Stimulated activated CD4-positive, alpha-beta T cell treated with anti-CD3 and anti-CD28 coated beads, Interleukin-1b, Interleukin-23, amount 100 ng/mL, for 4 hours (primary cell): ENCODE measurements at places on chromosomes 3 and 15.

DNA sequence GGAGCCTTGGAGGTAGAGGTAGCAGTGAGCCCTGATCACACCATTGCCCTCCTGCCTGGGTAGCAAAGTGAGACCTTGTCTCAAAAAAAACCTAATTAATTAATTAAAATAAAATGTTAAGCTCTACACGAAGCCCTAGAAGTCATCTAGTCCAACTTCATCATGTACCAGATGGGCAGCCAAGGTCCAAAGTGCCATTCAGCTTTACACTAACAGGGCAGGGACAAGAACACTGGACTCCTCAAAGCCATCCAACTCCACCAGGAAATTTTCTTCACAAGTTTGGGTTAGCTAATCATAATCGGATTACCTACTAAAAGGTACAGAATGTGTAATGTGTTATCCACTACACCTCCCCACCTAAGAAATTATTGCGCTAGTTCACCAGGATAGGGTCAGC, 48.8 kb downstream of the WWTR1 start:
- DNase-seq = no peak

- no peak for DNase-seq
Observed at GRCh38 chr15:31328969-31329639, 2.5 kb downstream of the KLF13 start.

DNA sequence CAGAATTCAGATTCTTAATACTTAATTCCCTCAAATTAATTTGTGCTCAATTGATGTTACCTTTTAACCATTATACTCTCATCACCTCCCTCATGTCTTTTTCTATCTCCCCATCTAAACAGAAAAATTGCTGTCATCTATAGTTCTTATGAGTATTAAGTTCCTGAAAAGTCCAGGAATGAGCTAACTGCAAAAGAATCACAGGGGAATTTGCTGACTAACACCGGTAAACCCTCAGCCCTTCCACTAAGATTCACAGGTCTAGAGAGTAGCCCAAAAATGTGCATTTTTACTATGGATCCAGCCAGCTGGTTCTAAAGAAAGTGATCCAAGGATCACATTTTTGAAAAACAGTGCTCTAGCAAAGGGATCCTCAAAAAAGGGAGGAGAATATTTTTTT, 67.0 kb downstream of the SETD2 start:
- no peak for DNase-seq

DNA sequence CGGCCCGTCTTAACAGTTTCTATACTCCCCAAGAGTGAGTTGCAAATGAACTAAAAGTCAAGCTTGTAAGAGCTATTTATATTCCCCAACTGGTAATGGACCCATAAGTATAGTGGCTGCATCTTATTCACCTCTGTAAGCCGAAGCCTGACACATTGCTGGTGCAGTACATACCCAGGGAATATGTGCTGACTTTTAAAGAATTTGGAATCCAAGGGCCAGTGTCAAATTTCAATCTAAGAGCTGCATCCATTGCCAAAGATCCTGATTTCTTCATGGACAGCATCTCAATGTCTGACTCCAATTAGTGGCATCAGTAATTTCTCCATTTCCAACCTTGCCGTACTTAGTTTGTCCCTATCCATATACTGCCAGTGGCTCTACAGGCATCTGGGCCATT, 42.0 kb downstream of the FRMD4B start:
- no peak for DNase-seq

GRCh38 chr3:8848696-8849131, 79.3 kb upstream of the OXTR start:
- no peak for DNase-seq

GRCh38 chr3:173920386-173920785, 522.8 kb downstream of the NLGN1 start:
- no peak for DNase-seq

GRCh38 chr3:16665282-16665741, 60.1 kb upstream of the DAZL start:
- DNase-seq = no peak

GRCh38 chr15:59376733-59377132, 4.1 kb upstream of the MYO1E start:
- no peak for DNase-seq

DNA sequence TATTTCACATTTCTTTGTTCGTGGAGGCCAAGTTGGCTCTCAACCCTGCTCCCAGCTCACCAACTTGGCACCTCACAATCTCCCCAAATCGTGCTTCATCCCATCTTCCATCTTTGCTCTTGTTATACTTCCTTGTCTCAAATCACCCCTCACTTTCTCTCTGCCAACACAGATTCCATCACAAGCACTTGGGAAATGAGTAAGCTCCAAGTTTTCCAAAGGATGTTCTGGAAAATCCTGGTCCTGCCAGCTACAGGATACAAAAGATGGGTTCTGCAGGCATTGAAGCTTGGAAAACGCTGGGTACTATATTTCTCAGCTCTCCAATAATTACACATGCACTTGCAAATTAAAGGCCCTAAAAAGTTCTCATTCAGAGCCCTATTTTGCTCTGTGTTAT, 4.1 kb upstream of the TM4SF4 start:
- DNase-seq = no peak

DNA sequence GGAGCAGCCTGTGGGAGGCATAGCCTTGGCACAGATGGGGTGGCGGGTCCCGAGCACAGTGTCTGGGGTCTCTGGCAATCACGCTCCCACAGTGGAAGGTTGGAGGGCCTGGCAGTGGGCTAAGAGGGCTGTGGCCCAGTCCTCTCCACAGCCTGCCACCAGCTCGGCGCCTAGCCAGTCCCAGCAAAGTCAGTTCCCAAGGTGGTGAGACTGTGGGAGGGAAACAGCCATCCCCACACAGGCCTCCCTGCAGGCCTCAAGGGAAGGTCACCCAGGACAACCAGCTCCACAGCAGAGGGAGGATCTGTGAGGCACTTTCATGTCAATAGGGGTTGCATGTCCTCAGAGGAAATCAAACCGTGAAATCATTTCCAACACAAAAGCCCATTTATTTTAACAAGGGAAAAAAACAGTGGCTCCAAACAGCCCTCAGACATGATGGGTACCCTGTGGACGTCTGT, 27.6 kb upstream of the LIMD1 start:
- no peak for DNase-seq

- DNase-seq = no peak
Observed at GRCh38 chr3:55790596-55791350, 303.7 kb upstream of the WNT5A start.

- no peak for DNase-seq
Observed at GRCh38 chr3:67692621-67693020, 38.2 kb upstream of the SUCLG2 start.

GRCh38 chr3:170128977-170129431, 52.5 kb downstream of the PHC3 start:
- no peak for DNase-seq

DNA sequence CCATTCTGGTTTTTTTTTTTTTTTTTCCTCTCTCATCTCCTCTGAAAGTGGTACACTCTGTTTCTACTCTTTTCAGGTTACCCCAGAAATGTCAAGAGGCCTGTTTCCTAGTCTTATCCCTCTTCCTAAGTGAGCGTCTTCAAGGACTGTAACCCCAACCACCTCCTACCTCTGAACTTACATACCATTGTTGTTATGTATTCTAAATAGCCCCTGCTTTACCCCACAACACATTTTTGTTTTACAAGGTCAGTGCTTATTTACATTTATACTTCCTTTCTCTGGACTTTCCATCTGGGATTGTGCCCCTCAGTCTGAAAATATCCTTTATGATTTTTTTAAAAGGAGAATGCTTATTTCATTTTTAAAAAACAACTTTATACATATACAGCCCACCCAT, 38.8 kb downstream of the PTH1R start:
- DNase-seq = no peak

DNA sequence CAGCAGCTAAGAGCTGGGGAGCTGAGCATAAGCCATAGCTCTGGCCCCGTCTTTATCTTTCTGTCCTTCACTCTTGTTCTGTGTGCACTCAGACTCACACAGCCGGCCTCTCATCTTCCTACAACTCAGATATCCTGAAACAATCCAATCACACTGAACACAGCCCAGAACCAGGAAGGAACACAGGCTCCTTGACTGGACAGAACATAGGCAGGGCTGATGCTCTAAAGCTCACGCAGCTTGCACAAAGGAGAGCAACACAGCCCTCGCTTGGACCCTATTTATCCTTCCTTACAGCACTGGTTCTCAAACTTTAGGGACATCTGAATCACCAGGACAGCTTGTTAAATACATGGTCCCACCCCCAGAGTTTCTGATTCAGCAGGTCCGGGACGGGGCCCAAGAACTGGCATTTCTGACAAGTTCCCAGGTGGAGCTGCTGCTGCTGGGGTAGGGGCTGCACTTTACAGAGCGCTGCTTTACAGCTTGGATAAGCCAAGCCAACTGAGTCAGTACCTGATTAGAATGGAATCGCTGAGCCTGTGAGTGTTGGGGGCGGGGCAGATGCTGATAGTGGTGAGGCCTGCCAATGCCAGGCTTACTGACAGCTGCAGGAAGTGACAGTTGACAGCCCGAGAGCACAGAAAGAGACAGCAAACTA, 65.1 kb downstream of the MRPL46 start:
- no peak for DNase-seq

GRCh38 chr15:66836231-66837030, 134.4 kb downstream of the SMAD6 start:
- no peak for DNase-seq
